CD4-positive, alpha-beta T cell treated with Interleukin-2 at 100 ng/mL for 4 hours (primary cell): ENCODE measurements at places on chromosomes 4 and X.

- no peak for DNase-seq
Measured at GRCh38 chr4:153593161-153593560, 90.9 kb upstream of the TLR2 start.

DNA sequence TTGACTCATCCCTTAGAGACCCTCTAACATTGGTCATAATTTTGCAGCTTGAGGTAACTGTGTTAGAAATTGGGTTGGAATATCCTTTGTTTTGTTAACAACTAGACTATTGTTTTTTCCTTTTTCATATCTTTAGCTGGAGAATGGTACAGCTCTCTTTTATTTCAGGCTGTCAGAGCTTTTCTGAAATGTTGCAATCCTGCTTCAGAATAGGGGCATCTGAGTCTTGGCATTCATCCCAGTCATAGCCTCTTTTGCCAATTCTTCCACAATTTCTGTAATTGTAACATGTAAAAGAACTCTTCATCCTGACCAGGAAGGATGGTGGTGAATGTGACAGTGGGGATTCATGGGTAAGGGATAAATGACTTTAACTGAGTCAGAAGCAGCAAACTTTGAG, 128.7 kb downstream of the FHIP1A start:
- no peak for DNase-seq

DNA sequence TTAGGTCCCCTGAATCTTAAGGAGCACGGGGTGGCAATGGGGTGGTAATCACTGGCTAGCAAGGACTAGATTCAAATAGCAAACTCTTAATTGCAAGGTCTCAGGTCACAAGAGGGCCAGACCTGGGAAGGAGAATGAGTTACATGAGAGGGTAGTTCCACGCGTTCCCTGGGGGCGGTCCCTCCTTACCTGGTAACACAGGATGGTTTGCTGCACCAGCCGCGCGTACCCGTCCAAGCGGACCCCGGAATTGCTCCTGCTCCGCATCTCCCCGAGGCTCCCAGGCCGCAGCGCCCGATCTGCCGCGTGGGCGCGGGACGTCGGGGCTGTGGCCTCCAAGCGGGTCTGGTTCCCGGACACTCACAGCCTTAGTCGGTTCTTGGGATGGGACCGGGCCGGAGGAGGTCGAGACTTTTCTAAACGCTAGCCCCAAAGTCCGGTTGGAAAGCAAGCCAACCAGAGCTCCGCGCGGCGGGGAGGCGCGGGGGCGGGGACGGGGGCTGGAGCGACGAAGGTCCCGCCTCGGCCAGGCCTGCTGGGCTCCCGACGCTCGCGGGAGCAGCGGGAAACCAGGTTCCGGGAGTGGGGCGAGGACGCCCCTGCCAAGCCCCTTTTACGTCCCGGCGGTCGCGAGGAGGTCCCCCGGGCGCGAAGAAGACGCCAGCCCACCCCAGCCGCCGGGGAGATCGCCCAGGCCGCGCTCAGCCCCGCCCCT, at the start of gene PHKA2:
PHKA2 (minus strand) TSS at position 449 of the 715 bp plus-strand sequence; CDS start at position 267, 182 bp downstream.
- peak; percentile 1 for DNase-seq

- no peak for DNase-seq
Measured at GRCh38 chr4:7379719-7380118, 55.0 kb downstream of the PSAPL1 start.

DNA sequence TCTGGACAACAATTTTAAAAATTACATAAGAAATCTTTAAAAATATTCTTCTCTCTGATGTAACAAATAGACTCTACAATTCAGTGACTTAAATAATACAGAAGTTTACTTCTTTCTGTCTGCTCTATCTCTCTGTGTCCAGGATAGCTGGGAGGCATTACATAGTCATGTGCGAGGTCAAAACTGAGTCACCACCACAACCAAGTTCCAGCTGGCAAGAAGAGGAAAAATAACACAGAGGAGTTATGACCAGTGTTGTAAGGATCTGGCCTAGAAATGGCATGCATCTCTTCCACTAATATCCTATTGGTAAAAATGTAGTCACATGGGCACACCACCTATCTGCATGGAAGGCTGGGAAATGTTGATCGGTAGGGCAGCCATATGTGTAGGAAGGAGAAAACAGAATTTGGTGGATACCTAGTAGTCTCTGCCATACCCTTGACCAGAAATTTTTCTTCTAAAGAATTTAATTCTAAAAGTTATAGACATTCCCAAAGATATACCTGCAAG, 39.4 kb upstream of the WDFY3 start:
- DNase-seq, result no peak

DNA sequence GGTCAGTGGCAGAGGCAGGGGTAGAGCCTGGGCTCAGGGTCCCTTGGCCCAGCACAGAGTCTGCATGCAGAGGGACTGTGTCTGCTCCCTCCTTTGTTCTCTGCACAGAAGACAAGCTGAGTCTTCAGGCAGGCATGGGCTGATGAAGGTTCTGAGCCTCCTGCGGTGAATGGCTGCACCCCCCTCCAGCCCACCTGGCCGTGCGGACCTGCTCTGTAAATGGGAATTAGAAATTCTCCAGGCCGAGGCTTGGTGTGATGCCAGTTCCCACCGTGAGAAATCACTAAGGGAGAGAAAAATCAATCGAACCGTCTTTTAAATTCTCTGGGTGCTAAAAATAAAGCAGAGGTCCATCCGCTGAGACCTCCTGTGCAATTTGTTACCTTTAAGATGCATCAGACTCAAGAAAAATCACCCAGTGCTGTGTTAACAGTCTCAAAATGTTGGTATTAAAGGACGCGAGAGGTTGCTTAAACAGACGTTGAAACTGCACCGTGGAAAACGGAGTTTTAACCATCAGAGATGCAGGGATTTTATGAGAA, 96.0 kb downstream of the WFS1 start:
- DNase-seq, result no peak

- no peak for DNase-seq
Measured at GRCh38 chr4:173526724-173527102, 3.3 kb downstream of the HAND2 start.

DNA sequence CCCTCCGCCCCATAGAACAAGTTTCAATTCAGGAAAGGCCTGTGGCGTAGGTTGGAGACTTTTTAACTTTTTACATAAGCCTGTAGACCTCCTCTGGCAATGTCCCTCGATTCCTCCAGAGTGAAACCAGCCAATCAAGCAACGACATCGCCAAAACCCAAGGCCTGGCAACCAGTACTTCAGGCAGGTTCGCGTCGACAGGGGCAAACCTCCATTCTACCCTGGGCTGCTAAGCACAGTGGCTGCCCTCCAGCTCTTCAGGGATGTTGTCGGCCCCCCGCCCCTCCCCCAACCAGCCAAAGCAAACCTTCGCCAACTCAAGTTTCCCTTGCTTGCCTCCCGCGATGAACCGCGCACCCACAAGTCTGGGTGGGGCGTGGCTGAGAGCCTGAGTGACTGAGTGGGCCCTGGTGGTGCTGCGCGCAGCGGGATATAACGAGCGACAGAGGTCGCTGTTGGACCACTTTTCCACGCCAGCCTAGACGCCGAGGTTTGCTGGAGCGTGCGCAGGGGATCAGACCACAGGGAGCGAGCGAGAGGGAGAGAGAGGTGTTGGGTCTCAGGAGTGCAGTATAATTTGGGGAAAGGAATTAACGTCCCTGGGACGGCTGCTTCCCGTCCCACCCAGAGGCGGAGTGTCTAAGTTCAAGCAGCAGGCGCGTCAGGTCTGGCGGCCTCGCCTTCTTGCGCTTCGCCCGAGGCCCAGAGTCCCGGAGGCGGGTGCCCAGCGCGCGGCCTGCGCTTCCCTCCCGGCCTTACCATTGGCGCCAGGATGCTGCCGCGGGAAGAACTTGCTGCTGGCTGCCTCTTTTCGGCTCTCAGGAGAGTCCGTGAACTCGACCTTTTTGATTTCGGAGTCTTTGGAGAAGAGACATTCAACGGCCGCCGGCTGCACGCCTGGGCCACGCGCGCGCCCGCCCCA, 9.0 kb upstream of the PITX2 start:
- no peak for DNase-seq

DNA sequence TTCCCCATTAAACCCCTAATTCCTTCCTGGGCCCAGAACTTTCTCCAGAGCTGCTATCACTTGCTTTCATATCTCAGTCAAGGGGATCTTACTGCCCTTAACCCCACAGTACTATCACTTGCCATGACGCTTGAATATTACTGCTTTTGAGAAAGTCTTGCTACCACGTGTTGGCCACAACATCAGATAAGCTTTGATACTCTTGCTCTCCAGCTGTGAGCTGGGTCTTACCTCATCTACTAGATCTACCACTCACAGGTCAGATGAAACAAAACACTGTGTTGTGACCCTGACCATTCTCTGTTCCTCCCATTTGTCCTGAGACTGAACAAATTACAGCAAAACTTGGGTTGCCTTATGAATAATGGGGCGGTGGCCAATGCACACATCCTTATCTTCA, 12.1 kb upstream of the TAPT1 start:
- no peak for DNase-seq

- DNase-seq, result no peak
Measured at GRCh38 chrX:63363788-63364187, 12.7 kb upstream of the SPIN4 start.

DNA sequence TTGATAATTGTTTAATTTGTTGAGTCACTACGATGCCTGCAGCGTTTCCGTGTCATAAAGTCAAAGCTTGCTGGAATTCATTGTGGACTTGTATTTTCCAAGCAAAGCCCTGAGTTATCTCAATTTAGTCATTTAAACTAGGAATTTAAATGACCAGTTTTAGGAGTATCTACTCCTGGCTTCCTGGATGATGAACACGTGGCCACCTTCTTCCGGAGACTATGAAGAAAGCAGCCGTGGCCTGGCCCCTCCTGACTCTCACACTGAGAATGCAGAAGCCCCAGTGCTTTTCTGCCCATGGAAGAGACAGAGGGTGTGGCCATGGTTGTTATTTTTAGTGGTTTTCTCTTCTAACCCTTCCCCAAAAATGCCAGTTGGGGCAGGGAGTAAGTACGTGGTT, 250.7 kb upstream of the GATB start:
- no peak for DNase-seq

DNA sequence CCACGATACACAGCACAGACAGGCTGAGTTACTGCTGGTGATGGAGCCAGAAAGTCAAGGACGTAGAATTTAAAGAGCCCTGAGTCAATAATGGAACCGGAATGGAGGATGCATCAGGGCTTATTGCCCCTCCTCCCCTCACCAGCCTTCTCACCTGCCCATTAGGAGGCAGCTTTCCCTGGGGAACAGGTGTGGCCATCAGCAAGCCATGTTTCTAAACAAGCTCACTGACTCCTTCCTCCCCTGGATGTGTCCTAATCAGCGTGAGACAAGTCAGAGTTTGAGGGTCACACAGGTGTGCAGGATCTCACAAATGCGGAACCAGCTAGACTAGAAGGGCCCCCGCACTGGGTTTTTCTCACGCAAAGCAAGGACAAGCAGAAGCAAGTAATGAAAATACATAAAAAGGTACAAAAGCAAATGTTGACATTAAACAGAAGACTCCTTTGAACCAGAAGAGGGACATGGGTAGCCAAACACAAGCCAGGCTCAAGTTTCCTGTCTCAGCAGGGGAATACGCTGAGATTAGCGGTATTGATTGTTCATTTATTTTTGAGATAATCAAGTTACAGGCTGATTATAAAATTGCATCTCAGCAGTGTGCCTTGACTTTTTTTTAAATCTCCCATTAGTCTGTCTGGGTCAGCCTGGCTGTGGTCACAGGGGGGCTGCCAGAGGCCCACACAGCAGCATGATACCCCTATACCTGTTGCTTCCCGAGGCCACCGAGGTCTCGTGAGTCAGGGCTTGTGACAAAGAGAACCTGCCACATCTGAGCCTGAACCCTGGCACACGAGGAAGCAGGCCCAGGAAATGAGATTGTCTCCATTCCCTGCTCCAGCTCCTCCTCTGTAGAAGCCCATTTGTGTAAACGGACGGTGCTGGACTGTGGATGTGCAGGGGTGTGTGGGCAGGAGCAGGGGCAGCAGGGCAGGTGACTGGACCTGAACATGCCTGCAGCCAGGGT, 37.4 kb downstream of the CCKAR start:
- DNase-seq, result no peak

DNA sequence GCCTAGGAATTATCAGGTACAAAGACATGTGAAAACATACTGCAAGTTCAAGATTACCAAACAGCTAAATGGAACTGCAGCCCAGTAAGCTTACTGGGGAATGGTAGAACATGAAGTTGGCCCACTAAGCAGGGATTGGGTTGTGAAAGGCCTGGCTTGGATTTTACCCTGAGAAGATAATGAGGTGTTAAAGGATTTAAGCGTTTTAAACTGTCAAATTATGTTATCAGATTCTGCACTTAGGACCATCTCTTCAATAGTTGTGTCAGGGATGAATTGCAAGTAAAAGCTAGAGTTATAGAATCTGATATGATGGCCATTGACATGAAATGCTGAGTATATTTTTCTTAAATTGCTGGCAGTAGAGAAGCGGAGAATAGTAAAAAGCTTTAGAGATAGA, 225.7 kb downstream of the GRID2 start:
- DNase-seq, result no peak

DNA sequence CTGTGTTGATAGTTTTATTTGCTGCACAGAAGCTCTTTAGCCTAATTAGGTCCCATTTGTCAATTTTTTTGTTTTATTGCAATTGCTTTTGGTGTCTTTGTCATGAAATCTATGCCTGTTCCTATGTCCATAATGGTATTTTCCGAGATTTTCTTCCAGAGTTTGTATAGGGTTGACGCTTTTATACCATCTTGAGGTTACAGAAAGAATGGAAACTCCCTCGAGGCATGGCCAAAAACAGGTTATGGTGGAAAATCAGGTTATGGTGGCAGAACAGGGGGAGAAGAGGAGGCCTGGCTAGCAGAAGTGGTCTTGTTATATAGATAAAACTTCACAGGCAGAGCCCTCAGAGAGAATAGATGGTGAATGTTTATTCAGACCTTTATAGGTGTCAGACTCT, 21.6 kb downstream of the OPHN1 start:
- DNase-seq, result no peak

GRCh38 chr4:154626793-154627484, 14.5 kb upstream of the FGG start:
- DNase-seq, result peak; percentile 23

GRCh38 chrX:1464971-1465285, 12.2 kb upstream of the ASMTL start:
- no peak for DNase-seq

GRCh38 chr4:108473163-108473720, 147.1 kb upstream of the RPL34 start:
- no peak for DNase-seq

- no peak for DNase-seq
Measured at GRCh38 chr4:38195911-38196310, 235.7 kb downstream of the PTTG2 start.

GRCh38 chr4:147780137-147780777, 48.4 kb downstream of the ARHGAP10 start:
- DNase-seq, result no peak

GRCh38 chrX:44462850-44463249, 79.8 kb downstream of the FUNDC1 start:
- DNase-seq, result no peak

- no peak for DNase-seq
Measured at GRCh38 chr4:185654965-185655554, 119.8 kb upstream of the PDLIM3 start.

DNA sequence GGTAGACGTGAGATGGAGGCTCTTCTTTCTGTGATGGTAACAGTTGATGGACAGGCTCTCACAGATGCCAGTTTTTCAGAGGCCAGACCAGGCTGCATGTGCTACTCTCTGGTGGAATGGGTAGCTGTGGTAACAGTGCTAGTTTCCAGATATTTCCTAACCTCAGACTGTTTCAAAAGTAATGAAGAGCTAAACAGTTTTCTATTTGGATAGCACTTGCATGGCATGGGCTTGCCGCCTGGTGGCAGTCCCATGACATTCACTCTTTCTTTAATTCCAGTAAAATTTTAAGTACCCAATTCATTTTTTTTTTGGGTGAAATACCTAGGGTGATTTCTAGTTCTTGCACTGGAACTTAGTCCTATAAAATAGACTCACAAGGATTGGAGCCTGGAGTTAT, 220.2 kb upstream of the MAD2L1 start:
- no peak for DNase-seq

GRCh38 chr4:176404621-176405020, 84.9 kb downstream of the SPCS3 start:
- no peak for DNase-seq
